GM18507 (cell line): ENCODE measurements at places on chromosomes 4 and X.

- DNase-seq = no peak
Measured at GRCh38 chr4:166172619-166173018, 299.6 kb downstream of the TLL1 start.

GRCh38 chr4:107253090-107253489 is 217.0 kb upstream of the DKK2 start:
- DNase-seq = no peak

DNA sequence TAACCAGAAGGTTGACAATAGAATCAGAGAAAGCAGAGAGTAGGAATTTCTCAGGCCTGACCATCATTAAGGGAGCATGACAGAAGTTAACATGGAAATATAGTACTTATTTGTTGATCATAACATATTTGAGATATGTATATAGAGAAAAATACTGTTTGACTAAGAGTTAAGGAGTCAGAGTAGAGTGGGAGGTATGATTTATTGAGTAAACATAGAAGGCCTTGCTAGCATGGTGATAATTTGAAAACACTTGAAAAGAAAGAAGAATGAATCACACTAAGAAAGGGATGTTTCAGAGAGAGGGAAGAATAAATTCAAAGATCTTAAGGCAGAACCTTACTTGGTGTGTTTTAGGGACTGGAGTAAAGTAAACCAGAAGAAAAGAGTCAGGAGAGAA is 437.2 kb upstream of the TECRL start:
- DNase-seq = no peak

- DNase-seq = peak; percentile 45
Measured at GRCh38 chr4:99946356-99947189, at the start of gene DNAJB14. DNAJB14 (minus strand) TSS chr4:99946618; CDS start chr4:99946571, 47 bp downstream.

GRCh38 chr4:95545546-95545945 is 3.2 kb downstream of the UNC5C start:
- DNase-seq = no peak

- DNase-seq = no peak
Measured at GRCh38 chr4:173498023-173498422, 32.0 kb downstream of the HAND2 start.

DNA sequence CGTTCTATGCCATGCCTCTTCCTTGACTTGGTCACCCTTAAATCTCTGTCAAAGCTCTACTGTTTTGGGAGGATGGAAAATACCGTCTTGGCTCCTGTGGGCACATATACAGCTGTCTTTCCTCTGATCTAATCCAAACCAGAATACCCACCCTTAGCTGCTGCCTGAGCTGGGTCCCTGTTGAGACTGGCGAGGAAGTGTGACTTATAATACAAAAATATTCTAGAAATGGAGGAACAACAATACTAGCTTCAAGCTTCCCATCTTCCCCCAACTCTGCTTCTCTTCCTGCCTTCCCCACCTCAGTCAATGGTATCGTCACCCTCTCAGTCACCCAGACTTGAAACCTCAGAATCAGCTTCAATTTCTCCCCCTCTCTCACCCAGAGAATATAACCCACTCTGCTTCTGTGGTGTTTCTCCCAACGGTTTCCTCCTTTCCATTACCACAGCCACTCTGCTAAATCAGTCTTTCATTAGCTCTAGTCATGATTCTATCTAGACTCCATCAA is 599 bp upstream of the IL2RG start:
- no peak for DNase-seq

GRCh38 chrX:38574858-38575257 is 13.5 kb downstream of the TSPAN7 start:
- no peak for DNase-seq

DNA sequence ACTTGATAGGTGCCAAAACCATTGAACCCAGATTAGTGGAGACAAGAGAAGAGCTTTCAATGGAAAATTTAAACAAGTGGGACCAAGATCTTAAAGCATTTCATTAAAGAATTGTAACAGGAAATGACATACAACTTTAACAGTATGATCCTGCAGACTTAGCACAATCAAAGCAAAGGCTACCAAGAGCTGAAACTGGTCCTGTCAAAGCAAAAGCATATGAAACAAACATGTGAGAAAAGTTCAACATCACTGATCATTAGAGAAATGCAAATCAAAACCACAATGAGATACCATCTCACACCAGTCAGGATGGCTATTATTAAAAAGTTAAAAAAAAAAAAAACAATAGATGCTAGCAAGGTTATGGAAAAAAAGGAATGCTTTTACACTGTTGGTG is 425.6 kb downstream of the IL1RAPL1 start:
- no peak for DNase-seq

DNA sequence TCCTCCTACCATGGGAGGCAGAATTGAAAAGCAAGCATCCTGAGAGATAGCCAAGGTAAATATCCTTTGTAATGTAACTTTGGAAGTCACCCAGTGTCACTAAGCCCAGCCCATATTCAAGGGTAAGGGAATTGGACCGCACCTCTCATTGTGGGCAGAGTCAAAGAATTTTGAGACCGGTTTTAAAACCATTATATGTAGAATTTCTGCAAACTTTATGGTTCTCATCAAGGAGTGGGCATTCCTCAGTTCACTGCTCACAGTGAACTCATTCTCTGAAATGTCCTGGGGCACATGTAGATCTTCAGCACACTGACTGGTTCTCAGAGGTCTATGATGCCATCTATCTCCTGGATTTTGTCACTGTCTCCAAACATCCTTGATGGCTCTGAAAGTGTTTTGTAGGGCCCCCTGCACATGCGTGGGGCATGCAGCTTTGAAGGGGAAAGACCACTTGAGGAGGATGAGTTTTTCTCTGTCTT is 35.3 kb upstream of the CHRNA9 start:
- no peak for DNase-seq

DNA sequence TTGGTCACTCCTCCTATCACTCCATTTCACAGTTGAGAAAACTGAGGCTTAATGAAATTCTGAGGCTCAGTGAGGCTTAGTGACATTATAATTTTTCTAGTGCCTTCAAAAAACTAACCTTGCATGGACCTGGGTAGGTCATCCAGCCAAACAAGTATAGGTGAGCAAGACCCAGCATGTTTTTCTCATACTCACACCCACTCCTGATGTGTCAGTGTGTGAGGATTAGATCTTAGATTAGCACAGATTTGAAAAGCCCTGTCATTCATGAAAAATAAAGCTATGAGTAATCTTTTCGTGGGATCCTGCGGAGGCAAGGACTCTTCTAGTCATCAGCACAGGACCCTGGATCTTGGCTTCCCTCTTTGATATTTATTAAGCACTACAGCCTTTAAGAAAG is 146.7 kb downstream of the CHIC2 start:
- DNase-seq = no peak

GRCh38 chr4:151691639-151692442 is 69.0 kb downstream of the GATB start:
- no peak for DNase-seq

GRCh38 chr4:73721435-73721834 is 18.9 kb upstream of the CXCL8 start:
- no peak for DNase-seq

DNA sequence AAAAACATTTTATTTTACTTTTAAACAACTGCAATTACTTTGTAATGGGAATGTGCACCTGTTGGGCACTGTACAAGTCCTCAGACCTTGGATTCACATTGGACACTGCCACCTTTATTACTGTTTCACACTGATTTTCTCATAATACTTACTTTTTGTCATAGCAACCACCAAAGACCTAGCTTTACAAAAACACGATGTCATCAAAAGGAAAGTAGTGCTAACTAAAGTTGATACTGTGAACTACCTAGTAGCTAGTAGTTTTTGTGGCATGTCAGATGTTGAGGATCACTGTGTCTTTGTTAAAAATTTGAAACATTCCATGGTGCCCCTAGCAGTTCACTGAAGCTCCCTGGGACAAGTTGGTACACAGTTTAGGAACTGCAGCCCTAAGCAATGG is 62.9 kb upstream of the HOPX start:
- no peak for DNase-seq

DNA sequence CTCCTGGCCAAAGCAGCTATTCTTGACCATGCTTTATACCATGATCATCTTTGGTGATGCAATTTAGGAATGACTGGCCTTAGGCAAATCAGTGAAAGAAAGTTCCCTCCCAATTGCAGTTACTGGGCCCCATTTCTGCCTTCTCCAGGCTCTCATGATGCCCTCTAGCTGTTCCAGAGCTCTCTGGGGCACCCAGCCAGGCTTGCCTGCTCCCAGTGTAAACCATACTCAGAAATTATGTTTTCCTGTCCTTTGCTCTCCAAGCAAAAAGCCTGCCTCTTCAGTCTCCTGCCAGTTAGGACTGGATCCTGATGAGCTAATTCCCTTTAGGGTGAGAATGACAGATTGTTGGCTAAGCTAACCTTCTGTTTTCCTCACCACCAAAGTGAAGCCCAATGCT is 85.3 kb upstream of the RBPJ start:
- DNase-seq = no peak

- no peak for DNase-seq
Measured at GRCh38 chrX:16187024-16187760, 19.9 kb downstream of the MAGEB17 start.

- no peak for DNase-seq
Measured at GRCh38 chr4:53779025-53779424, 187.7 kb upstream of the LNX1 start.

DNA sequence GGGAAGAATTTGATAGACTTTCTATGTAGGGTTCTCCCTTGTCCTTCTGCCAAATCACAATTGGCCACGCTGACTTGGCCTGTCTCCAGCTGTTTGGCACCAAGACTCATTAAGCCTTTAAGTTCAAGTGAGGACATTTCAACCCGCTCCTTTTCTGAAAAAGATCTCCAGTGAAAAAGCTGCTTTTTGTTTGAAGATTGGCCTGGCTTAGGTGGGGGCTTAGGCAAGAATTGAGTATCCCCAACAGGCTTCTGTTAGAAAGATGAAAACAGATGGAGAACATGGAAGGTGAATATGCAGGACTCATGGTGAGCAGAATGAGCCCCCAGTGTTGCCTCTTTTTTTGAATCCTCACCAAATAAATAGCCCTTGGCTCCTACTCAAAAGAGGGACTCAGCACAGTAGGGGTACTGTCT is 28.5 kb upstream of the LIMCH1 start:
- no peak for DNase-seq

DNA sequence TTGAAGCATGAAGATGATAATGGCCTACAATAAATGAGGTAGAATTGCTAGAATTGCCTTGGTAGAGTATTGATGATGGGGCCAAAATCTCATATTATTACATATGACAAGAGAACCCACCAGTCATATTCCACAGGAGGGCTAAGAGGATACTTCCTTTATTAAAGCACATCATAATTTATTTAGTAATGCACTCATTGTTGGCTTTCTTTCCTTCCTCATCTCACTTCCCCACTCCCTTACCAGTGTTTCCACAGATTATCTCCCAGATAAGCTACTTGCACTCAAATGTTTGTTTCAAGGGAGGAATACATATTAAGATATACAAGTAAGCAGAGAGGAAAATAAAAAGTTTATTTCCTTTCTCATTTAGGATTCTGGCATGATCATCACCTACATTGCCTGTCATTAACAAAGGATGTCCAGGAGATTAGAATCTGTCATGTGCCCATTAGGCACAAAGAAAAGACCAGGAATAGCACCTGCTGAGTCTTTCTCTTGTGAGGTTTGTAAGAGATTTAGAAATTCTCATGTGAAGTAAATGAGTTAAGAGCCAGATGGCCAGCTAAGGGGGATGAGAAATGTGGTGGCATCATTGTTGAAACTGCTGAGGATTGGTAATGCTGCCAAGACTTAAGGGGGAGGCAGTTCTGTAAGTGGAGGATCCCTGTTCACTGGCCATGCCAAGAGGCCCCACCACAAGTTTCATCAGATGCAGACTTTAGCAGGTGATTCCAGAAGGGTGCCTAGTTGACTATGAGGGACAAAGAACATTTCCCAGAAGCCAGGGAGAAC is 52.4 kb upstream of the PRDM8 start:
- no peak for DNase-seq

- no peak for DNase-seq
Measured at GRCh38 chr4:183288955-183289354, 31.1 kb downstream of the CLDN22 start.

- no peak for DNase-seq
Measured at GRCh38 chrX:45479196-45479834, 278.6 kb upstream of the DIPK2B start.

- DNase-seq = no peak
Measured at GRCh38 chr4:5027346-5027745, 8.1 kb upstream of the CYTL1 start.

- no peak for DNase-seq
Measured at GRCh38 chr4:123588631-123589241, 192.1 kb downstream of the SPRY1 start.

DNA sequence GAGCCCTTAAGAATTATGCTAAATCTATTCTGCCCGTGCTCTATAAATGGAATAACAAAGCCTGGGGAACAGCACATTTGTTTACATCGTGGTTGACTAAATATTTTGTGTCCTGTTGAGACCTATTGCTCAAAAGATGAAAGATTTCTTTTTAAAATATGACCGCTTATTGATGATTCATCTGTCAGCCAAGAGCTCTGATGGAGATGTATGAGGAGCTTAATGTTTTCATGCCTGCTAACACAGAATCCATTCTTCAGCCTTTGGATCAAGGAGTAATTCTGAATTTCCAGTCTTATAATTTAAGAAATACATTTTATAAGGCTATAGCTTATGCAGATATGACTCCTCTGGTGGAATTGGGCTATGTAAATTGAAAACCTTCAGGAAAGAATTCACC is 271.3 kb upstream of the FAT4 start:
- DNase-seq = no peak

GRCh38 chr4:184373886-184374405 is 100.4 kb downstream of the IRF2 start:
- DNase-seq = no peak

DNA sequence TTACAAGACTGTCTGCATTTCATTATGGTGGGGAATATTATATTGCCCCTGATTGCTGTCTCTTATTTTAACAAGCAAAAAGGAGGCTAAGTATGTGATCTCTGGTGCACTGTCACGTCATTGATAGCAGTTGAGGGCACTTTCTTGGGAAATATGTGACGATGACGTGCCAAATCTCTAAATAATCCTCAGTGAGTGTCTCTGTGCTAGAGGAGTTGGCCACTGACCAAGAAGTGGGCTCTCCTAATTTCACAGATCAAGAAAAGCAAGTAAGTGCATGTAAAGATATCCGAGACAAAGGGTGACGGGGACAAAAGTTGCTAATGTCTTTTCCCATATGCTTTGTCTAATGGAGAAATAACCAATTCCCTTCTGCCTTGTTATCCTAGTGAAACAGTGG is 487.4 kb upstream of the TENM3 start:
- no peak for DNase-seq

- no peak for DNase-seq
Measured at GRCh38 chrX:35251226-35251625, 308.6 kb downstream of the FAM47B start.

DNA sequence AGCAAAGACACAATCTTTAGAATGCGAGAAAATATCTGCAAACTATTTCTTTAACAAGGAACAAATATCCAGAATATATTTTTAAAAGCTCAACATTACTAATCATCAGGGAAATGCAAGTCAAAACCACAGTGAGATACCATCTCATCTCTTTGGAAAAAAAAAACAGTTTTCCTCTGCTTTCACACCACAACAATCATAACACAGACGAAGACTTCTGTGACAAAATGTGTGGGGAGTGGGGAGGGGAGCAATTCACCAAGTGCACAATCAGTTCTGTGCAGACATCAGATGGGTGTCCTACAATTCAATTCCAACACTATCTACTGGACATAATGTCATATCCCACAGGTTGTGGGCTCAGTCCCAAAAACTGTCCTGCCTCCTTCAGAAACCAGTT is 293.2 kb upstream of the SLC7A11 start:
- DNase-seq = no peak
